ENCODE measurements at places on chromosomes 4 and X.

- DNase-seq, result peak; percentile 38
Observed at GRCh38 chrX:96464880-96465558, 219.6 kb upstream of the DIAPH2 start.

- peak; percentile 57 for DNase-seq
Observed at GRCh38 chr4:41935652-41936021, 408 bp downstream of the TMEM33 start.

- DNase-seq, result no peak
Observed at GRCh38 chr4:14898989-14899388, 103.3 kb upstream of the CPEB2 start.

DNA sequence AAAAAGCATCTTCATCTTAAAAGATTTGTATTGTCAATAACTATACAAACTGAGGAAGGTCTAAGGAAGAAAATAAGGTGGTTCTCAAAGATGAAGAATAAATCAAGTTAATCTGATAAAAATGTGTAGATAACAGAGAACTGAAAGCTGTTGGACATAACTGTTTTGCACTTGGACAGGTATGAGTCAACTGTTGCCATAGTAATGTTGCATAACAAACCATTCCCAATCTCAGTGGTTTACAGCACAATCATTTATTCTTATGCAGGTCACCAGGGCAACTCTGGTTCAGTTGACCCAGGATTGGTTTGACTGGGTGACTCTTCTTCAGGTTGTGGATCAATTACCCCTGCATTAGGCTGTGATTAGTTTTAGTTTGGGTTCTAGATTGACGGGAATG lies 2197.7 kb downstream of the ARAP2 start:
- peak; percentile 42 for DNase-seq

- no peak for DNase-seq
Observed at GRCh38 chr4:78222575-78223186, 165.6 kb downstream of the FRAS1 start.

DNA sequence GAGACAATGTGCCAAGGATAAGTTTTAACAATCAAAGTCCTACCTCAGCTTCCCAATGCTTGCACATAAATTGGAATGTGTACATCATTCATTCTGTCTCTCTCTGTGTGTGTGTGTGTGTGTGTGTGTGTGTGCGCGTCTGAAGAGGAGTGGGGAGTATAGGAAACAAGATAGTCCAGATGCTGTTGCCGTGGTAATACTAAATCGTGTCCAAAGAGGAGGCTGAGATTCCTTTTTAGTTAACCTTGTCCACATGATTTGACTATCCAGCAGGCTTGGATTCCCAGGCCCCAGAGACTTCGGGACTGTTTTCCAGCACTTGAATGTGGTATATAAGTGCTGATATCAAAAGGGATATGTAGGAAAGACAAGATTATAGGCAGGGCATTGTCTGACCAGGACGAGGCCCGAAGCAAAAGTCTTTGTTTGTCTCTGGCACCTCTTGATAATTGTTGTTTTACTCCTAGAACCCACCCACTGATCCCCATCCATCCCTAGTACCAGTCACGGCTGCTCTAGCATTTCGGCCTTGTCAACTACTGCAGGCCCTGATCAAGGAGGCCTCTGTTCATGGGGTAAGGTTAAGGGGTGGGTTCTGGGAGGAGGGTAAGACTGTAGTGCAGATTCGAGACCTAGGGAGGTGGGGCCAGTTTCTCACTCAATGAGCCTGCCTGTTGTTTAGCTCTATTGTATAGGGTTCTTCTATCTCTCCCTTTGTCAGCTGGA lies 3.9 kb downstream of the PLP1 start:
- DNase-seq, result no peak

GRCh38 chr4:85732124-85732523 lies 257.2 kb downstream of the ARHGAP24 start:
- DNase-seq, result no peak

GRCh38 chrX:110050901-110051300 lies 48.0 kb downstream of the TMEM164 start:
- no peak for DNase-seq

GRCh38 chr4:2935762-2936743 lies 27.2 kb downstream of the NOP14 start:
- DNase-seq, result peak; percentile 35

DNA sequence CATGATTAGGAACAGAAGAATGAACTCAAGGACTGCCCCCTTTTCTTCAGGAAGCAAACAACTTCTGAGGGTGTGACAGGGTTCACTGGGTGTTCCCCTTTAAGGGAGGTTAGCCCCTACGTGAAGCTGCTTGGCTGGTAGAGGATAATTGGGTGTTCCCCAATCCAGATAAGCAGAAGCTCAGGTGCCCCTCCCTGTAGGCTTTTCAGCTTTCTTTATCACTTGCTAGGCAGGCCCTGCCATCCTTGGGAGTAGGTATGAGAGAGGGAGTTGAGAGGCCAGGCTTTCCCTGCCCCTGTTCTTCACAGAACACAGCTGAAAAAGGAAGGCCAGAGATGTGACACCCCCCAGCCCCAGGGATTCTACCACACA lies 44.2 kb downstream of the RTL9 start:
- DNase-seq, result peak; percentile 70
